ENCODE measurements at places on chromosomes 3 and 15.
A peak's percentile ranks its signal among the peaks of the same experiment; 100 is the strongest.

DNA sequence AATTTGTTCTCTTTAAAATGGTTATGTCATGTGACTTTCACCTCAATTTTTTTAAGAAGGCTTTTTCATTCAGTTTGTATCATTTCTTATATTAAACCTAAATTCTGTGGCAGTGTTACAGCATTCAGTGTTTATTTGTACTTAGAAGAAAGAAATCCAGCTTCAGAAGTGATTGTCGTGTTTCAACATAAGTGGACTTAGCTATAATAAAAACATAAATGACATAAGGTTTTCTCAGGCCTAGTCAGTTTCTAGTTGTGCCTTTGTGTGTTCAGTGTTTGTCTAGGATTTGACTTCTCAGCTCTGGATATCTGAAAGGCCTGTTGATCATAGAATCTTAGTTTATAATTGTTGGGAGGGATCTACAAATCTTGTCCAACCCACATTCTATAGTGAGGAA, 80.5 kb downstream of the STT3B start:
- DNase-seq: no peak

GRCh38 chr15:99238849-99239248, 10.5 kb downstream of the TTC23 start:
- DNase-seq: no peak

GRCh38 chr3:125644036-125645005, 49.0 kb upstream of the OSBPL11 start:
- DNase-seq: peak; percentile 21

DNA sequence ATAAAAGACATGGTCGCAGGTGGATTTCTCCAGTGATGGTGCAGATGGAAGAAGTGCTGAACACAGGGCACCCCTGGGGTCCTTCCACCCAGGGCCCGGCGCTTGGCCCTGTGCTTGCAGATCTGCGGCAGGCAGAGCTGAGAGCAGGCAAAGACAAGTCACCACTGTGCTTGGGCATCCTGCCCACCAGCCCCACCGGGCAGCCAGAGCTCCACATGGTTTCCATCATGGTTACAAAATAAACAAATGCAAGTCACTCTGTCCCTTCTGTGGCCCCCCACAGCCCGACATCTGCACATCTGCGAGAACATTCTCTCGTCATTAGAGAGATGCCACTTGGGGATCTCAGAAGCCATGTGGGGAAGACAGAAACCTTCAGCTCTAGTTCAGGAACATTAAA, 37.6 kb upstream of the SFMBT1 start:
- no peak for DNase-seq

DNA sequence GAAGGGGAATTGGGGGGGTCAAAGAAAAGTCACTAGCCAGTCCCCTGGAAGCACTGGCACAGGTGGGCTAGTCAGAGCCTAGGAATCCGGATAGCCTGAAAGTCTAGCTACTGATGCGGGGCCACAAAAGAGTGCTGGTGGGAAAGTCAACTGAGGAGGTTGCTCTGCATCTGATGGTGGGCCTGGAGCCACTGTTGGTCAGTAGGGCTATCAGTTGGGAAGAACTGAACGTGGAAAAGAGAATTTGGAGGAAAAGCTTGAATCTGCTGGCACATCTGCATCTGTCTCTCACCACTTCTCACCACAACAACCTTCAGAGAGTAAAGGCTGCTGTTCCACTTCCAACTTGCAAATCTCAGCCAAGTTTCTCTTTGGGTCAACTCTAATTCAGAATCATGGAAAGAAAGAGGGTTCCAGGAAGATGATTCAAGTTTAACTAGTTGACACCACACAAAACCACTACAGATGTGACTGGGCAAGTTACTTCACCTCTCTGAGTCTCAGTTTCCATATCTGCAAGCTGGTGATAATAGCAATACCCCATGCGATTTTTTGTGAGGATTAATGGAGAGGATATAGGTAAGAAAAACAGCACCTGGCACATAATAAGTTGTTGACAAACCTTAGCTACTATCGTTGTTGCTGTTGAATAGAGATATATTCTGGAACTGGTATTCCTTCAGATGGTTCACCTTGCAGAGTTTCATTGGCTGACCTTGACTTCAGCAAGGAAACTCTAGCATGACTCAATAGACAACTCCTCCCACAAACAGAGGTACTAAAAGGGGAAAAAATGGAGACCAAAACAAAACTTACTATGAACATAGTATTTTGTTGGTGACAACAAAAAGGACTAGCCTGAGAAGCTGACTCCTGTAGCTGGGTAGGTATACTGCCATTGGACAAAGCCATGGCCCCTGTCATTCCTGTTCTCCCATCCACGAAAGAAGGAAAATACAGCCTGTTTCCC, 280.2 kb upstream of the STT3B start:
- DNase-seq: no peak

- DNase-seq: no peak
These were observed 14.8 kb downstream of the HTR3C start for GRCh38 chr3:184067573-184068055.

GRCh38 chr15:67822537-67823313, 2.6 kb upstream of the SKOR1 start:
- DNase-seq: no peak

GRCh38 chr3:140146668-140147067, 211.7 kb downstream of the CLSTN2 start:
- no peak for DNase-seq

DNA sequence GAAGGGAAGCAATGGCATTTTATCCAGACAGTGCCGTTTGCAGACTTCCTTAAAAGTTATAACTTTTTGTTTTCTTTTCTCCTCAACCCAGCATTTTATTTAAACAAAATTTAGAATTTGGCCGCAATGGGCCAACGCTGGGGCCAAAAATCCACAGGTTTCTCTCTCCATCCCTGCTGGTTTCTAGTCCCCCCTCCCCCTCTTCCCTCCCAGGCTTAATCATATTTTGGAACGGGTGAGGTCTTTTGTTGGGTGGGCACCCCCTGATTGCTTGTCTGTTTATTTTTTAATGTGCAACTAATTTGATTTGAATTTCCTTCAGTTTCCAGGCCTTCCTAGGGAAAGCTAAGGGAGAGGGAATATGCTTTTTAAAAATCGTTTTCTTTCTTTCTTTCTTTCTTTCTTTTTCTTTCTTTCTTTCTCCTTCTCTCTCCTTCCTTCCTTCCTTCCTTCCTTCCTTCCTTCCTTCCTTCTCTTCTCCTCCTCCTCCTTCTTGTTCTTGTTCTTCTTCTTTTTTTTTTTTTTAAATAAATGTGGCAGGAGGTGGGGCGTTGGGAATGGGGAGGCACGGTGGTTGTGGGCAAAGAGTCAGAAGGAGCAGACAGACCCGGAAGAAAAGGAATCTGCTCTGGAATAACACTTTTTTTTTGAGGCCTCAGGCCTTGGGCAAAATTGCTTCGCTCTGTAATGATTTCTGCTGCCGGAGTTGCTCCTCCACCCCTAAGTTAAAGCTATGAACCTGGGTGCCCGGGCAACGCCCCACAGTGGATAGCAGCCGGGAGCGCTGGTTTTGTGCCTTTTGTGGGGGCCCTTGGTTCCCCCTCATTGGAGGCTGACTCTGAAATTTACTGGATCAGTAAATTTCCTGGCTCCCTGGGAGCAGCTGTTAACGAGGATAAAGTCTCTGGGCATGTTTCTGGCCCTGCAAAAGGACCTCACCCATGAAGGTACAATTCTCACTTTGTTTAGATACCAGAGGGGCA, 1.9 kb downstream of the FNDC3B start:
- DNase-seq: no peak

GRCh38 chr15:60551147-60551780, 72.3 kb upstream of the ICE2 start:
- no peak for DNase-seq

DNA sequence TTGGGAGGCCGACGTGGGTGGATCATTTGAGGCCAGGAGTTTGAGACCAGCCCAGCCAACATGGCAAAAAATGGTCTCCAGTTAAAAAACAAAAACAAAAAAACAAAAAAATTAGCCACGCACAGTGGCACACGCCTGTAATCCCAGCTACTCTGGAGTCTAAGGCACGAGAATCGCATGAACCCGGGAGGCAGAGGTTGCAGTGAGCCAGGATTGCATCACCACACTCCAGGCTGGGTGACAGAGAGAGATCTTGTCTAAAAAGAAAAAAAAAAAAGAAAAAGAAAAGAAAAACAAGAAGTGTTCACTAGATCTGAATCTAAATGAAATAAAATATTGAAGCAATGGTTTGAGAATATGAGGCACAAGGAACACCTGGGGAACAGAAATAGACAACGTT, 36.7 kb downstream of the SLC9A9 start:
- DNase-seq: no peak

- DNase-seq: no peak
These were observed 1517.1 kb downstream of the SI start for GRCh38 chr3:163561151-163561550.

DNA sequence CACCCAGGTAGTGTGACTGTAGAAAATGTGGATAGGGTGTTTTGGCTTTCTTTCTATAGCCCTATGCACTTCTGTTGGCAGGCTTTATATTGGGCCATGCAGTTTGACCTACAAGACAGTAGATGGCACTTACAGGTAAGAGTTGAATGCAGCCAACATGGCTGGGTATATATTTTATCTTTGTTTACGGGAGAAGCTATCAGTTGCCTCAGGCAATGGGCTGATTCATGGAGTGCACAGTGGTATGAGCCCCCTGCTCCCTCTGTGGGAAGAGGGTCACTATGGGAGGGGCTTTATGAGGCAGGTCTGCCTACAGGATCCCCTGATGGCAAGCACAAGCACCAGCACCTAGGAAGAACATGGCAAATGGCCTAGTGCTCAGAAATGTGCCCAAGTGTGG, 301.2 kb upstream of the CDIN1 start:
- no peak for DNase-seq

GRCh38 chr3:106795553-106795952, 581.7 kb upstream of the CCDC54 start:
- DNase-seq: no peak

DNA sequence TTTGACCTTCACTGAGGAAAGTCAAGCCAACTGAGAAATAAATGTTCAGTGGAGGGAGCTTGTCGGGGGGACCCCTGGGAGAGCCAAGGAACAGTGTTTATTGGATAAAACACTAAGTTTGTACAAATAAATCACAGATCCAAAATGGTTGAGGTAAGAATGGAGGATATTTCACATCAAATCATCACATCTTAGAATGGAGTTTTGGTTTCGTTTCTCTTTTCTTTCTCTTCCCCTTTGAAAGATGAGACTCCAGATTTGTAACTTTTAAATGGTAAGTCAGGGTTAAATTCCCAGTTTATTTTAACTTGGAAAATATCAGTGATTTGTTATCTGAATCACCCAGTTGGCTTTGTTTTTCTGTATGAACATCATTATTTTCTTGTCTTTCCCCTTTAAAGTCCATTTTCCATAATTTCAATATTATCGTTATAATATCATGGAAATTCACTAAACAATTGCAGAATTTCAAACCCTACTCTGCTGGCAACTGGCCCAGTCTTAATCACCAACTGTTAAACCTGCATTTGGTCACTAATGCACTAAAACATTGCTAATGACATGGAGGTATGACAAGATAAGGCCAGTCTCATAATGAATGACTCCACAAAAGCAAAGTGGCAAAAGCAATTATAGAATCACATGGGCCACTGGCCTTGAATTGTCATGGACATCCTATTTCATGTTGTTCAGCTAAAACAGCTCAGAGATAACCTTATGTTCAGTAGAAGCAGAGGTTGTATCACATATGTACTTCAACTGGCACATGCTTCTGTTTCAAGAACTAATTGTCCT, 295.1 kb downstream of the SHOX2 start:
- DNase-seq: no peak

DNA sequence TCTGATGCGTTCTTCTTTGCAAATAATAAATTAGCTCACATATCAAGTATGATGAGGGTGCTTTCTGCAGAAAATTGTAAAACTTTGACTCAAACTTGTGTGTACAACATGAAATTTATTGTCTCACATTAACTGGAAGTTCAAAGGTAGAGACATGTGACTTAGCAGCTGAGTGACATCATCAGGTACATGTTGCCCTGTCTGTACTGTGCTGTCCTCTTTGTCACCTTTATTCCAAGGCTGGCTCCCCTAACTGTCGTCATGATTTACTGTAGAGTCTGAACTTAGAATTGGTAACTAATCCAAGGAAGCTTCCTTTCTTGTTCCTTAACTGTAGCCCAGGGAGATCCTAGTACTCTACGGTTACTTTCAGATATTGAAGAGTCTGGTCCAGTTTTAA, 12.3 kb upstream of the FSIP1 start:
- no peak for DNase-seq

GRCh38 chr3:181454451-181455027, 257.2 kb upstream of the SOX2 start:
- DNase-seq: no peak

DNA sequence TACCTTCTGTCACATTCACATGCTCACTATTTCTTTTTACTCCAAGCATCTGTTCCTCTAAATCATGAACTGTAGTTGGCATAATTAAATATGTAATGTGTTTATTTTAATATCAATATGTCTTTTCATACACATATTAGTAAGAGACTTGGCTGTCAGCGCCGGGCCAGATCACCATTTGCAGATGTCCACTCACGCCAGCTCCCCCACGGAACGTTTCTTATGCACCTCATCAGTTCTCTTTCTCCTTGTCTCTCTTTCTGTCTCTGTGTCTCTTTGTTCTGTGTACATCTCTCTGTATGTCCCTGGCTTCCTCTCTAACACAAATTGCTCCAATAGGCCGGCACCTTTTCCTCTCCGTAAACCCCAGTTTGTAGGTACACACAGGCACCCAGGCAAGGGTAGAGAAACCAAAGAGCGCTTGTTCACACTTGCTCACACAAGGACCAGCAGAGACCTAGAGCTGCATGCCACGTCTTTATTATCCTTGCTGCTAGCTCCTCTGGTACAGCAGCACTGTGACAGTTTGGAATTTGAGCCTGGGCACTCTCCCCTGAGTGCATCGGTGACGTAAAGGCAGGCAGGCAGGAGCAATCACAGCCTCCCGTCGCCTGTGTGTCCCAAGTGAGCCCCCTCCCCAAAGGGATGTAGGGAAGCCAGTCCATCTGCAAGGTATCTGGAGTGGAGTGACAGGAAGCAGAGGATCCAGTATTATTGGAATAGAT, 40.4 kb downstream of the CACNA1D start:
- no peak for DNase-seq

DNA sequence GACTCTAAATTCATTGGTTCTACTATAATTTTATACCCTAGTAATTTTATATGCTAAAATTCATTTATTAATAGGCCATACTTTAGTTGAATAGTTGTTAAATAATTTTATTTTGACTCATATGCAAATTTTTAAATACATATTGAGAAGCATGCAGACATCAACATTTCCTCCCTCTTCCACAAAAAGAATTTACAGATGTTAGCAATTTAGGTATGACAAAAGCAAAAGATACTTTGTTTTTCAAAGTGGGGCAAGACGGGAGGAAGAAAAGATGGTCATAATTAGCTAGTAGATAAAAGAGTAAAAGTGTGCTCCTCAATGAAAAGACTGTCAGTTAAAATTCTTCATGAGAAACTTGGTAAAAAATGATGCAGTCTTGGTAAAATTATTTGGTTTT, 148.9 kb upstream of the TSPAN3 start:
- no peak for DNase-seq

GRCh38 chr3:122183893-122184590, 574 bp downstream of the CASR start:
- no peak for DNase-seq

- DNase-seq: no peak
These were observed 185.9 kb downstream of the SUCLG2 start for GRCh38 chr3:67468511-67468910.

GRCh38 chr15:59644756-59645155, 12.6 kb downstream of the GTF2A2 start:
- no peak for DNase-seq
